T follicular helper cell (primary cell): ENCODE measurements at places on chromosomes 11 and 22.
A peak's percentile ranks its signal among the peaks of the same experiment; 100 is the strongest.

- DNase-seq: no peak
These were observed 632.3 kb downstream of the TBC1D22A start for GRCh38 chr22:47394504-47395440.

GRCh38 chr22:46114518-46115387, 35.6 kb upstream of the PPARA start:
- DNase-seq: no peak

DNA sequence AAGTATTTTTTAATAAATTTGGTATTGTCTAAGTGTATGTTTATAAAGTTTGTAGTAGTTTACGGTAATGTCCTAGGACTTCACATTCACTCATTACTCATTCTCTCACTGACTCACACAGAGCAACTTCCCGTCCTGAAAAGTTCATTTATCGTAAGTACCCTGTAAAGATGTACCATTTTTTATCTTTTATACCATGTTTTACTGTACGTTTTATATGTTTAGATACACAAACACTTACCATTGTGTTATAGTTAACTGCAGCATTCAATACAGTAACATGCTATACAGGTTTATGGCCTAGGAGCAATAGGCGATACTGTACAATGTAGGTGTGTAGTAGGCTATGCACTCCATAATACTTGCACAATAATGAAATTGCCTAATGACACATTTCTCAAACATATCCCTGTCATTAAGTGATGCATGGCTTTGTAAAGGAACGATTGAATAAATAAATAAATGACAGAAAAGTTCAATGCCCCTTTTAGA, 12.5 kb upstream of the CARD18 start:
- DNase-seq: no peak

GRCh38 chr11:68682531-68682961, 1.8 kb upstream of the GAL start:
- no peak for DNase-seq

DNA sequence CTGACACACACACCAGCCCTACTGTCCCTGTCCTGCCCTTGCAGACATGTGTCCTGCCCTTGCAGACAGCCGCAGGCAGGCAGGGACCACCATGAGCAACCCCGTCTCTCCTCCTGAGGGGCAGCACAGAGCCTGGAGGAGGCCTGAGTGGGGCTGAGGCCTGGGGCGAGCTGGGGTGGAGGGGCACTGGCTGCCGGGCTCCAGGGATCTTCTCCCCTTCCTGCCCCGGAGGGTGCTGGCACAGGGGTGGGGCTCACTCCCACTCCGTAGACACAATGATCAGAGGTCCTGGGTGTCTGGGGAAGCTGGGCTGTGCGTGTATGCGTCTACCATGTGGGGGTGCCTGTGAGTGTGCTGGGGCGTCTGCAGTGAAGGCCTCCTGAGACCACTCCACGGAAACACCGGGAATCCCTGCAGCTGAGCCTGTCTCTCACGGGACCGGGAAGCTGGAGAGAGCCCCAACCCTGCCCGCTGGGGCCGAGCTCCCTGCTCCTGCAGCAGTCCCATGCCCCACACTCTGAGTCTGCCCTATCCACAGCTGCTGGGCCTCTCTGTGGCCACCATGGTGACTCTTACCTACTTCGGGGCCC, 588 bp downstream of the TSPAN32 start:
- no peak for DNase-seq

DNA sequence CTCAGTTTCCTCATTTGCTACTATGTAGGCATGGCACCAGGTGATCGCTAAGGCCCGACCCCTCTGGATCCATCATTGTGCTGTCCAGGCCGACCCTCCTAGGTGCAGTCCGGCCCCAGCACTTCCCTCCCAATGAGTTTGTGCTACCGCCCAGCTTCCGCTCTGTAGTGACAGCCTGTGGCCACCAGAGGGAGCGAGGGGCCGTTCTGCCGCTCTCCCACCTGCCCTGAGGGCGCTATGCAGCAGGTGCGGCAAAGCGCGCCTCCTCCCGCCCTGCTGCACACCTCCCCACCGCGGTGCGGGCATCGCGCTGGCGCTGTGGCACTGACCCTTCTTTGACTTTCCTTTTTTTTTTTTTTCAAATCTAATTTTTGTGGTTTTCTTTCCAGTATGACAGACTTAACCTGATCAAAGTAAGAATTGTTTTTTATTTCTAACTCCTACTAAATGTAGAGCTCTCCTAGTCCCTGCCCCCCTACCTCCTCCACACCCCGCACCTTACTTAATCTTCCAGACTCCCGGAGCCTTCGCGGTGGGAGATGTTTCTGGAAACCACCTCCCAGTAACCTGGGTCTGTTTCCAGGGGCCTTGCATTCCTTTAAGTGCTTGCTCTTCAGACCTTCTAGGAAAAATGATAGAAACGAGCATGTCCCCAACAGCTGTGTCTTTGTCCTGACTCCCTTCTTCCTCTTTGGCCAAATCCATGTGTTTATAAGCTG, 73.7 kb downstream of the SCN3B start:
- peak; percentile 41 for DNase-seq
